ENCODE measurements at places on chromosomes 1 and 21.

GRCh38 chr21:26946744-26947446 is 20.0 kb downstream of the ADAMTS5 start:
- no peak for DNase-seq

DNA sequence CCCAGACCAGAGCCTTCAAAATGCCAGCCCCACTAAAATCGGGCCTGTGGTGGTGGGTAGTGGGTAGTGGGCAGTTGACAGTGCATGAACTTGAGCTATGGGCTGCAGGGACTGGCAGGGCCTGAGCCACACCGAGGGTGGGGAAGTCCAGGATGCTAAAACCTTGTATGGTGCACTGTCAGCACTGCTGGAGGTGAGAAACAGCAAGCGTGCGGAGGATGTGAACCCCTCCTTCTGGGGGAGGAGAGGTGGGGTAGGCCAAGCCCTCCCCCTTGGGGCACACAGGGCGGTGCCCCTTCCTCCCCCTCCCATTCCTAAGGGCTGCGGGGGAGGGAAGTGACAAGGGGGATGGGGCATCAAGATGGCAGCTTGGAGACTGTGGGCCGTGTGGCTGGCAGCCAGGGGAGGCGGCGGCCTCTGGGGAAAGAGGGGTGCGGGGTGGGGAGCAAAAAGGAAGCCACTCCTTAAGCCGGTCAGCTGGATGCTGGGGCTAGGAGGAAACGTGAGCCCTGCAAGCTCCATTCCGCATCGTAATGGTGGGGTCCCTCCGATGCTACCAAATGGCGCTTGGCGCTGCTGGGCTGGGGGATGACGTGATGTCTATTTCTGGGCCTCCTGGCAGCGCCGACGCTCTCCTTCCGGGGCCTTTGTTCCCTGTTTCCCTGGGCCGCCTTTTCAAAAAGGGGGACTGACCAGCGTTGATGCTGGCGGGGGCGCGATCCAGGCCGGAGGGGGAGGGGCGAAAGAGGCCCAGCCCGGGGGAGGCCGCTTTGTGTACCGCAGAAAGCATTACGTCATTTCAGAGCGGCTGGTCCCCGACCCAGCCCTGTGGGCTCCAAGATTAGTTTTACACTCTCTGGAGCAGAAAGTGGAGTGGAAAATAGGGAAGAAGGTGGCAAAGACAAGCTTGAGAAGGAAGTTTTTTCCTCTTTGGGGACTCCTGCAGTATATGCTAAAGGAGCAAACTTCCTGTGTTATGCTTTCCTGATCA is 809 bp downstream of the SYT11 start:
- peak; percentile 94 for DNase-seq

- no peak for DNase-seq
Observed at GRCh38 chr1:240712014-240712731, 100.2 kb upstream of the GREM2 start.

DNA sequence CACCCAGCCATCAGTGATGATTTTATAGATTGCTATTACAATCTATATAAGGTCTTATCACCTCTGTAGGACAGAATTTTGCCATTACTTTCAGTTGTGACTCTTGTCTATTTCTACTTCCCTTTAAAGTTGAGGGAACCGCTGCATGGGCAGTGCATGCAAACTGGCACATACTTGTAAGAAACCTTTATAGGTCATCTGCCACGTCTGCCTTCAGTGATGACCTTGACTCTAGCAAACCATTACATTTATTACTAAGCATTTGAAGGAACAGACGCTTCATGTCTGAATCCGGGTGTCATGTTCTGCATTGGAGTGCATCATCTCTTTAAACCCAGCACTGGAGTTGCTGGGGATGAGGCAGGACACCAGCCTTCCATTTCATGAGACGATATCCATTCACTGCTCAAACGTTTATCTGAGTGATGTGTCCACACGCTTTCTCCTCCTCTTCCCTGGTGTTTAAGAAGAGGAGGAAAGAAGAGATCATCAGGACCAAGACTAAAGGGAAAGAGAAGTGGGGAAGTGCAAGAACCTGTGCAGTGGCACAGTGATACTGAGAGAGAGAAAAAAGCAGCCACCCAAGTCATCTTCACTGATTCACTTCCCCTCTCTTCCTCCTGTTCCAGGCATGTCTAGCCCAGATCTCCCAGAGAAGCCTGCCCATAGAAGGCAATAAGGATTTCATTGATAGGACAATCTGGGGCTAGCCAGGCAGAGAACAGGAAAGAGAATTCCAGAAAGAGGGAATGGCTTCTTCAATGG is 14.1 kb downstream of the CCSAP start:
- no peak for DNase-seq

- DNase-seq, result no peak
Observed at GRCh38 chr1:63664742-63665141, 71.5 kb downstream of the PGM1 start.

DNA sequence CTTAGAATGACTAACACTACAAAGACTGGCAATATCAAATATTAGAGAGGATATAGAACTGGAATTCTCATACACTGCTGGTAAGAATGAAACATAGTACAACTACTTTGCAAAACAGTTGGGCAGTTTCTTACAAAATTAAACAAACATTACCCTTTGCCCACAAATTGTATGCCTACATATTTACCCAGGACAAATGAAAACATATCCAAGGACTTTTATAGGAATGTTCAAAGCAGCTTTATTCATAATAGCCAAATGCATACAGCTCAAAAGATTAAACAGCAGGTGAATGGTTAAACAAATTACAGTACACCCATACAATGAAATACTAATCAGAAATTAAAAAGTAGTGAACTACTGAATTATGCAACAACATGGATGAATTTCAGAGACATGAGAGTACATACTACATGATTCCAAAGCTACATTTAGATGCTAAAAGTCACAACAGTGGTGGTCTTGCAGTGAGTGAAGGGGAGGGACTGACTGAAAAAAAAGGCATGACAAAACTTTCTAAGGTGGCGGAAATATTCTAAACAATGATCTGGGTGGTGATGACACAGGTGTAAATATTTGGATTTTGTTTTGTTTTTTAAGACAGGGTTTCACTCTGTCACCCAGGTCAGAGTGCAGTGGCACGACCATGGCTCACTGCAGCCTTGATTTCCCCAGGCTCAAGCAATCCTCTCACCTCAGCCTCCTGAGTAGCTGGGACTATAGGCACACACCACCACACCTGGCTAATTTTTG is 40.4 kb downstream of the LYST start:
- no peak for DNase-seq

DNA sequence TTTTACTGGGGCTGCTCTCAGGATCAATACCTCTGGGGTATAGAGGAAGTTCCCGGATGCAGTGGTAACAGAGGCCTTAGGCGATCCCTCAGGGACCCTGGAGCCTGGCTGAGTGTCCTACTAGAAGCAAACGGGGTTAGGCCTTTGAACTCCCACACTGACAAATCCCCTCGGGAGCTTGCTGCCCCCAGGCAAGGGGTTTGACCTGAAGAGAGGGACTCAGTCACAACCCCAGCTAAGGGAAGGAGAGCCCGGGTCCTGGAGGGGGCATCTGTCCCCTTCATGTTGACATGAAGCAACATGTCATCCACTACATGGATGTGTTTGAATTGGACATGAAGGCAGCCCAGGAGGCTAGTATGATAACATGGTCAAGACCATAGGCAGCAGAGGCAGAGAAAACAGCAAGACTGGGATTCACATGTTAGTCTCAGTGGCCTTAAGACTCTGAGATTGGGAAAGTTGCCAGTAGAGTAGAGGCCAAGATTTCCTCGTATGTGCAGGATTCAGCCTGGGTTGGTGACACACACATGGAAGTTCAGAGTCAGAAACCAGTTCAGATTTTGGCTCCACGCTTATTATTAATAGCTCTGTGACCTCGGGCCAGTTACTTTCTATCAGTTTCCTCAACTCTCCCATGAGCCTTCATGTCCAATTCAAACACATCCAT is 101.5 kb downstream of the KCNN3 start:
- no peak for DNase-seq
